ENCODE measurements at places on chromosomes 2 and 18.
A peak's percentile ranks its signal among the peaks of the same experiment; 100 is the strongest.

- no peak for DNase-seq
Observed at GRCh38 chr2:29425866-29426265, 310.7 kb downstream of the CLIP4 start.

DNA sequence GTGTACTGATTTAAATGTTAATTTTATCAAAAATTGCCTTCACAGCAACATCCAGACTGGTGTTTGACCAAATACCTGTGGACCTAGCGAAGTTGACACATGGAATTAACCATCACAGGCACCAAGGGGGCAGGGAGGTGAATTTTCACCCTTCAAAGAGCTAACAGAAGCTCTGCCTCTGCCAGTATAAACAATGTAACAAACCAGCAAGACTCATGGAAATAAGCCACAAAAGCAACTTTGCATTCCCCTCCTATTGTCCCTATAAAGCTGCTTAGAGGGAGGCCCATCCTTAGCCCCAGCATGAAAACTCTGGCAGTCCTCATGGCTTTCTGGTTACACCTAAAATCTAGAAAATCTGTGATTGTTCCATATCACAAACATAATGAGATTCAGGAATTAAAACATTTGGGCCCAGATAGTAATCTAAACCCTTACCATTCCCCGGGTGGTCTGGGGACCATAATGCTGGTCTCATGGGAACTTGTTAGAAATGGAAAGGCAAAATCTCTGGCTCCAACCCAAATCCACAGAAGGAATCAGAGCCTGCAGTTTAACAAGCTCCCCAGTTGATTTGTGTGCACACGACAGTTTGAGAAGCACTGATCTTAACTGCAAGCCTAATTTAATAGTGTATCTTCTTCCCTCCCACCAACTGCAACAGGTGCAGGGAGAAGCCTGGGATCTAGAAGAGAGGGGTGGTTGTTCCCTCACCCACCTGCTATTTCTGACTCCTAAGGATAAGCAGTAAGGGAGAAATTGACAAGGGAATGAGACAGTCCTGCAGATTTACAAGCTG is 23.1 kb downstream of the SERPINB11 start:
- DNase-seq = no peak

GRCh38 chr2:64101141-64101591 is 43.1 kb downstream of the PELI1 start:
- no peak for DNase-seq

- DNase-seq = no peak
Observed at GRCh38 chr2:50602636-50603327, 429.1 kb downstream of the NRXN1 start.

GRCh38 chr18:8455661-8456614 is 153.3 kb upstream of the RAB12 start:
- no peak for DNase-seq

DNA sequence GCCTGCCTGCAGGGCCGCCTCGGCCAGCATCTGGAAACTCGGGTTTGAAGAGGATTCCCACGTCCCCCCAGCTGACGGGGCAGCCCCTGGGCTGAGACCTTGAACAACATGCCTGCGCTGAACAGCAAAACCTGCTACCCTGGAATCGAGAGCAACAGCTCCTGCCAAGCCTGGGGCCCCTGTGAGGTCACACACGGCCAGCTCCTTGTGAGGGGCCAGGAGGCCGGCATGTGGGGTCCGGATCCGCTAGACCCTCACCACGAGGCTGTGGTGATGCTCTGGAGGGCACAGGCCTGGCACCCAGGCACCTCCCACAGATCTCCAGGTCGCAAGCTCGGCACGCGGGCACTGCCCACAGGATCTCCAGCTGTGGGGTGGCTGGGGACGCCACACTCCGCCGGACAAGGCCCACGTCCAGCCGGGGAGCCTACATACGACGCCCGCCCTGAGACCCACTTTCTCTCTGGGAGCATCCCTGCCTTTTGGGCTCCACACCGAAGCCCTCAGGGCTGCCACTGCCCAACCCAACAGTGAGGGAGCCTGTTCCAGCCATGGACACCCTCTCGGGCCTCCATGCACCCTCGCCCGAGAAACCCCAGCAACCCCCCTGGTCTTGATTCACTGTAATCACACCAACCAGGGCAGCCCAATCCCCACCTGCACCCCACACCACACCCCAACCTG is 34.1 kb downstream of the SLC66A2 start:
- DNase-seq = no peak

DNA sequence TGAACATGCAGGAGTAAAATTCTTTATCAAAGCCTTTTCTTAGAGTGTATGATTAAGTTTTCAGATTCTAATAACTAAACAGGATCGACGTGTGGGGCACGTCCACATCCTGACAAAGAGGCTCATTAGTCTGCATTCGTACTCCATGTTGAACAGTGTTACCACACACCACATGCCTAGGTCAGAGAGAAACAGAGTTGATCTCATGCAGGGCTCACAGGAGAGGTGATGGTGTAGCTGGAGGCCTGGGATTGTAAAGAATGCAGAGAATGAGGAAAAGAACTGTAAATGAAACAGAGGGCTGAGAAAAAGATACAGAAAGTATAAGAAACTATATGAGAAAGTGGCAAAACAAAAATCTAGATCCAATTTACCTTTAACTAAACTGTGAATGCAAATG is 632.5 kb downstream of the BCL11A start:
- no peak for DNase-seq

DNA sequence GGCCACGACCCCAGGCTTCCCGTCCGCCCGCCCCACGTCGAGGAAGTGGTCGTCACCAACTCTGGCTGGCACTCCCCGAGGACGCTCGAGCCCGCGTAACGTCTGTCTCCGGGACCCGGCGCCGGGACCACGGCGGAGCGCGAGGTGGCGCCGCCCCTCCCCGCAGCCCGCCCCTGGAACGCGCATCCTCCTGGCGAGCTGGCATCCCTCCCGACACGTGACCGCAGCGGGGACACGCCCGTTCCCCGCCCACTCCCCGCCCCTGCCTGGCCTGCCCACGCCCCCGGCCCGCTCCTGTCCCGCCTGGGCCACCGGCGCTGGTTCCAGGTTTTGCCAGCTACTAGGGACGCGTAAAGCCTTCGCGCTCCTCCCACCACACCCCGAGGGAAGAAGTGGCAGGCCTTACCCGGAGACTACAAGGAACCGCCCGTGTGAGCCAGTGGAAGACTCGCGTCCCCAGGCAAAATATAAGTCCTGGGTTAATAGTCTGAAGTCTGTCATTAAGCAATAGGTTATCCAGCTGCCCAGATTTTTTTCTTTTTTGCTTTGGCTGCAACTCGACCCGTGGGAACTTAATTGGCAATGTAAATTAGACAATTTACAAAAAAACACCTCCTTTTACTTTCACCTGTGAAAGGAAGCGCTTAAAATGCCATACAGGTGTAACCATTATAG is at the start of gene OSBPL1A:
Gene OSBPL1A (minus strand): TSS at position 131 of the 675 bp plus-strand sequence. CDS start 20,291 bp downstream, outside the sequence.
- peak; percentile 92 for DNase-seq

GRCh38 chr2:234494361-234495250 is 2.3 kb downstream of the ARL4C start:
- DNase-seq = peak; percentile 23

DNA sequence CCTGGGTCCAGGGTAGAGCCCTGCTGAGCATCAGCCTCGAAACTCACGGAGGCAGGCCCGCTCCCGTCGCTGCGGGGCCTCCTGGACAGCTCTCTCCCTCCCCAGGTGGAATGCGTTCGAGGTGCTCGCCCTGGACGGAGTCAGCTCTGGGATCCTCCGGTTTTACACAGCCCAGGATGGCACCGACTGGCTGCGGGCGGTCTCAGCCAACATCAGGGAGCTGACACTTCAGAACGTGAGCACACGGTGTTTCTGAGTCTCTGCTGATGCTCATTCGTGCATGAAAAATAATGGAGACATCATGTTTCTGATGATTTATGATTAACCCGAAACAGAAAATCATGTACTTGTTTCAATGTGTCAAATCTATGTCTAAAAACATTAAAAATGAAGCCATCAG is 175.5 kb upstream of the TPO start:
- no peak for DNase-seq

DNA sequence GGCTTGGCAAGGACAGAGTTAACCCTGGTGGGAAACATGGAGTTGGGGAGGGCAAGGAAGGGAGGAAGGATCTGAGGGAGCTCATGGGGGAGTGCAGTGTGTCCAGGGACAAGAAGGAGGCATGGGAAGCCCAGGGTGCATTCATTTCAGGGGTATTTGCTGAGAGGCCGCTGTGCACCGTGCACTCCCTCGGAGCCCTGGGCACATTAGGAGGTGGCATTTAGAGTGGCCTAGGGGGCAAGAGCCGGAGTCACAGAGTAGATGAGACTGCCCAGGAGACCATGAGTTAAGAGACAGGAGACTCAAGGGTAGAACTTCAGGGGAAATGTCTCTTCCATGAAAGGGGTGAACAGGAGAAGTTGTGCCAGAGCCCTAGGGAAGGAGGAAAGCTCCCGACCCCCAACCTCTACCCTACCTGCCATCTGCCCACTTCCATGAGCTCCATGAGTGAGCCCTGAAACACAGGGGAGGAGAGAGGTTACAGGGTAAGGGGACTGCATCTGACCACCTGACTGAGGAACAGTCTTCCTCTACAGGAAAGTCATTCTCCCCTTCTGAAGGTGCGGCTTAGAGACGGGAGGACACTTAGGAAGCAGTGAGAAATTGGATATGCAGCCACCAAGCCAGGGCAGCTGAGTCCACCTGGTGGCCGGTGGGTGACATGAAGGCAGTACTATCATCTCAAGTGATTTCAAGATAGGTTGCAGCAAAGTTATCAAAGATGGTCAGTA is 58.5 kb upstream of the COPS8 start:
- DNase-seq = peak; percentile 21

DNA sequence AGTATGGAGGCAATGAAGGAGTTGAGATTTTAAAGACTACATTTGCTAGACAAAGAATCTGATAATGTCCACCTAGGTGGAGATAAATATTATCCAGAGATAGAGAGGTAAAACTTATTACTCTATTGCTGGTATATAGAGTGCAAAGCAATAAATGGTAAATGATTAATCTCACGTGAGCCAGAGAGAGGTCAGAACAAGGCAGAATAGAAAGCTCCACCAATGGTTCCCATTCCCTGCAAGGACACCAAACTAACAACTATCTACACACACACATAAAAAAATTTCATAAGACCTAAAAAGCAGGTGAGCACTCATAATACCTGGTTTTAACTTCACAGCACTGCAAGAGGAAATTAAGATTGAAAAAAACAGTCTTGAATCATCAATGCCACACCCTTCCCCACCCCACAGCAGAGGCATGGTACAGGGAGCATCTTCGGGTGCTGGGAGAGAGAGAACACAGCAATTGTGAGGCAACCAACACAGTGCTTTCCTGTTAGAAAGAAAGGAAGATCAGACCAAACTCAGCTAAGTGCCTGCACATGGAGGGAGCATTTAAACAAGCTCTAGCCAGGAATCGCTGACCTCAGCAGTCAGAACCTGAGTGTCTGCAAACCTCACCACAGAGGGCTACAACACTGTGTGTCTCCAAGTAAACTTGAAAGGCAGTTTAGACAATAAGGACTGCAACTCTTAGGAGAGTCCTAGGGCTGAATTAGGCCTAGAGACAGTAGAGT is 1432.6 kb upstream of the TMEFF2 start:
- DNase-seq = peak; percentile 64

Data from MM.1S (cell line).